DND-41 (cell line): ENCODE measurements at places on chromosomes 5 and 9.

- peak; percentile 33 for DNase-seq
Observed at GRCh38 chr9:21154018-21154608, 12.3 kb downstream of the IFNA21 start.

GRCh38 chr5:17356551-17356950, 139.1 kb downstream of the BASP1 start:
- no peak for DNase-seq

GRCh38 chr5:154038261-154038706, 426 bp downstream of the FAM114A2 start:
- DNase-seq: peak; percentile 43

DNA sequence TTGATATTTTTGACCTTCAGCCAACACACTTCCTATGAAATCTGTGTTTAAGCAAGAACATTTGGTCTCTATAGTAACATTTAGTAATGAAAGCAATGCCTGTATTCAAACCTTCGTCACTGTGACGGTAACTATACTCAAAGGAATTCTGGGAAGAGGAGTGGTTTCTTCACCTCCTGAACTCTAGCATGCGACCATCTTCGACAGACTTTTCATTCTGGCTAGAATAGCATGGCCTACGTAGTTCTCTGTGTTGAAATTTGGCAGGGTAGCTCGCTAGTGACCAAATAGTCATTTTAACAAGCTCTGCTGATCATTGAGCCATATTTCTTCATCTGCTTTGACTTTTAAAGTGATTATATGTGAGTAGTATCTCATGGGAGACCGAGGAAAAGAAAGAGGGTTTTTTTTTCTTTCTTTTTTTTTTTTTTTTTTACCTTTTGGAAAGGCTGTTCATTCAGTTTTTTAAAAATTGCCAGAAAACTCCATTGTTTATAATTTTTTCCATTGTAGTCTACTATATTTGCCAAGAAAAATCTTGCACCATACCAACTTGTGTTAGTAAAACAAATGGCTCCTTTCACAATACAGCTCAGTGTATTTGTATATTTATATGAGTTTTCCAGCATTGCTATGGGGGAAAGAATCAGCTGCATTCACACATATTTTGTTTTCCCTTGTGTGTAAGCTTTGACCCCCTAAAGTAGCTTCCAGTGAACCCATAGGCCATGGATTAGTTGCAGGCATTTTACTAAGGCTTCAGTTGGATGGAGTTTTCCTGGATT, 166.8 kb downstream of the NNT start:
- DNase-seq: no peak

- no peak for DNase-seq
Observed at GRCh38 chr9:114633438-114634089, 22.5 kb downstream of the TMEM268 start.
